Upper lobe of right lung (tissue), 1 donor: ENCODE measurements at places on chromosomes 7 and 10. TPM values are rescaled to one million over a fixed set of nuclear protein-coding genes. Genes with fewer than 3 reads are reported as not detected.
A peak's percentile ranks its signal among the peaks of the same experiment; 100 is the strongest.

GRCh38 chr7:108037140-108037539 is 34.2 kb upstream of the LAMB1 start:
- H3K27ac ChIP-seq: no peak overlapping the region
- no peaks in the 10 kb centered on the region for H3K4me1 ChIP-seq
- DNase-seq: no peak

DNA sequence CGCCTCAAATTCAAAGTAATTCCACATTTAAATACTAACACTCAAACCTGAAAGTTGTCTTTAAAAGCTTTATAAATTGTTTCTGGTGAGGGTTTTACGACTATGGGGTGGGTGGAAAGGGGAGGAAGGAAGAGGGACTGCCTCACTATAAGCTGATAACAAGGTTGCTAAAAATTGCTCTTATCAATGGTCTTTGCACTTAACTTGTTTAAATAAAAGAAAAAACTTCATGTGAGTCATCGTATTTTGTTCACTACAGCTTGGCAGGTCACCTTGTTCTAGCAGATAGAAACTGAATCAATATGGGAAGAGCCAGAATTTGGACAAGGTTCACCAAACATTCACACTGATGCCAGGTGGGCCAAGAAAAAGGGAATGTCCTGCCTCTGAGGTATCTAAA is 129.2 kb downstream of the TES start:
- DNase-seq: no peak
- H3K27me3 ChIP-seq: no peaks in the 10 kb centered on the region
- no peak overlapping the region for H3K4me3 ChIP-seq
- peaks cover 13% of the 10 kb centered on the region for H3K4me1 ChIP-seq
- no peak overlapping the region for H3K27ac ChIP-seq
- H3K36me3 ChIP-seq: no peaks in the 10 kb centered on the region

Gene EEF1AKMT2
- total RNA-seq: 15.7 TPM

GRCh38 chr10:89207801-89208551 is 859 bp upstream of the CH25H start:
- H3K36me3 ChIP-seq: no peaks in the 10 kb centered on the region
- H3K4me3 ChIP-seq: peak overlapping the region; percentile 55
- H3K27ac ChIP-seq: peak overlapping the region; percentile 79
- H3K4me1 ChIP-seq: peaks cover 18% of the 10 kb centered on the region
- DNase-seq: peak; percentile 79
- peaks cover 4% of the 10 kb centered on the region for H3K27me3 ChIP-seq

GRCh38 chr7:134660242-134660785 is 13.7 kb downstream of the BPGM start:
- H3K27me3 ChIP-seq: no peaks in the 10 kb centered on the region
- DNase-seq: no peak
- H3K36me3 ChIP-seq: peaks cover 13% of the 10 kb centered on the region
- no peak overlapping the region for H3K27ac ChIP-seq
- H3K4me1 ChIP-seq: no peaks in the 10 kb centered on the region

DNA sequence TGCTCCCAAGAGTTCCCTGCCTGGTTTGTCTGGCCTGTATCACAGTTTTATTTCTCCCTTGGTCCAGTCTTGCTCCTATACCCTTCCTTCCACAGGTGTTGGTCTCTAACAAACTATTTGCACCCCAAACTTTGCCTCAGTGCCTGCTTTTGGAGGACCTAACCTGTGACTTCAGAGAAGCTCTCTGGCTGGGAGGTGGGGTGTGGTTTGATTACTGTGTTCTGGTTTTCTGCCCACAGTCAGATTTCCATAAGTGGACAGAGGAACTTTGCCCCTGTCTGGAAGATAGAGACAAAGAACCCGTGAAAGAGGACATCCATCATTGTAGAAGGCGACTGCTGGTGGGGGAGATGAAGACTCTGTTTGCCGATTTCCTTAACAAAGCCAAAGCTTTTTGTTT is 55.8 kb upstream of the TRIL start:
- H3K4me1 ChIP-seq: no peaks in the 10 kb centered on the region
- no peak for DNase-seq
- no peaks in the 10 kb centered on the region for H3K36me3 ChIP-seq
- H3K27ac ChIP-seq: no peak overlapping the region

- DNase-seq: no peak
- H3K4me3 ChIP-seq: no peak overlapping the region
- no peaks in the 10 kb centered on the region for H3K27me3 ChIP-seq
- no peaks in the 10 kb centered on the region for H3K36me3 ChIP-seq
Observed at GRCh38 chr7:153385502-153385901, 626.0 kb downstream of the ACTR3B start.

- DNase-seq: no peak
- no peak overlapping the region for H3K4me3 ChIP-seq
- H3K27ac ChIP-seq: no peak overlapping the region
- no peaks in the 10 kb centered on the region for H3K36me3 ChIP-seq
Observed at GRCh38 chr7:81573128-81573527, 196.7 kb downstream of the HGF start.

Gene CCL26
- 1.2 TPM for total RNA-seq

Gene GPR146
- 40.0 TPM for total RNA-seq

GRCh38 chr10:117259279-117259678 is 18.4 kb downstream of the SLC18A2 start:
- H3K27me3 ChIP-seq: peaks cover 16% of the 10 kb centered on the region
- no peaks in the 10 kb centered on the region for H3K36me3 ChIP-seq
- H3K27ac ChIP-seq: no peak overlapping the region
- no peak overlapping the region for H3K4me3 ChIP-seq
- no peaks in the 10 kb centered on the region for H3K4me1 ChIP-seq

- H3K27me3 ChIP-seq: no peaks in the 10 kb centered on the region
- H3K27ac ChIP-seq: peak overlapping the region; percentile 30
Observed at GRCh38 chr10:127888521-127889312, 4.0 kb downstream of the CLRN3 start.

GRCh38 chr10:79069325-79070080 is 737 bp downstream of the ZMIZ1 start:
- H3K36me3 ChIP-seq: no peaks in the 10 kb centered on the region
- peaks cover 42% of the 10 kb centered on the region for H3K4me1 ChIP-seq
- no peaks in the 10 kb centered on the region for H3K27me3 ChIP-seq
- peak overlapping the region; percentile 94 for H3K27ac ChIP-seq
- peak overlapping the region; percentile 87 for H3K4me3 ChIP-seq

GRCh38 chr7:77811516-77812289 is 13.1 kb downstream of the PHTF2 start:
- DNase-seq: no peak
- H3K4me3 ChIP-seq: no peak overlapping the region
- no peaks in the 10 kb centered on the region for H3K4me1 ChIP-seq
- no peak overlapping the region for H3K27ac ChIP-seq

Gene LAMB4
- not detected for total RNA-seq

GRCh38 chr10:80540981-80541750 is 3.5 kb downstream of the SH2D4B start:
- no peak for DNase-seq
- H3K27me3 ChIP-seq: no peaks in the 10 kb centered on the region
- H3K4me1 ChIP-seq: peaks cover 11% of the 10 kb centered on the region
- no peak overlapping the region for H3K27ac ChIP-seq
- peak overlapping the region; percentile 14 for H3K4me3 ChIP-seq
- no peaks in the 10 kb centered on the region for H3K36me3 ChIP-seq

GRCh38 chr7:45052011-45052410 is 36.8 kb downstream of the NACAD start:
- no peaks in the 10 kb centered on the region for H3K27me3 ChIP-seq
- DNase-seq: no peak
- H3K36me3 ChIP-seq: peaks cover 37% of the 10 kb centered on the region
- H3K4me1 ChIP-seq: no peaks in the 10 kb centered on the region
- H3K4me3 ChIP-seq: no peak overlapping the region

DNA sequence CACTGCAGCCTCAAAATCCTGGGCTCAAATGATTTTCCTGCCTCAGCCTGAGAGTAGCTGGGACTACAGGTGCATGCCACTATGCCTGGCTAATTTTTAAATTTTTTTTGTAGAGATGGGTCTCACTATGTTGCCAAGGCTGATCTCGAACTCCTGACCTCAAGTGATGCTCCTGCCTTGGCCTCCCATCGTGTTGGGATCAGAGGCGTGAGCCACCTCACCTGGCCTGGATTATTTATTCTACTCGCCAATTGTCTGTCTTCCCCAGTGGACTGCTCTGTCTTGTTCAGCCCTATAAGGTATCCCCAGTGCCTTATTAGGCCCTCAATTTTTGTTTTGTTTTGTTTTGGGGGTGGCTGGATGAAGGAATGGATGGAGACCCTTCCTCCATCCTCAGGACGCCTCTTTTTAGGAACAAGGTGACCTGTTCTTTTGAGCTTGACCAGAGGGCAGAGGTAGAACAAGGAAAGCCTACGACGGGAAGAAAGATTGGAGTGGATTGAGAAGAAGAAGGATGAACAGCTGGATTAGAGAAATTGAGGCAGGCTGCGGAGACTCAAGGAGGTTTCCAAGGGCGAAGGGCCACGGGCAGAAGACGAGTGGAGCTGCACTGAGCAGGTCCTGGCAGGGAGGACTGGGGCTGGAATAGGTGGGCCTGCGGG is 541 bp upstream of the DENND10 start:
- DNase-seq: no peak
- H3K4me3 ChIP-seq: no peak overlapping the region
- no peaks in the 10 kb centered on the region for H3K27me3 ChIP-seq
- peaks cover 10% of the 10 kb centered on the region for H3K4me1 ChIP-seq
- peaks cover 4% of the 10 kb centered on the region for H3K36me3 ChIP-seq

- no peaks in the 10 kb centered on the region for H3K27me3 ChIP-seq
- no peak for DNase-seq
- H3K4me3 ChIP-seq: no peak overlapping the region
- no peaks in the 10 kb centered on the region for H3K4me1 ChIP-seq
Observed at GRCh38 chr10:68876246-68877138, 24.6 kb upstream of the DDX50 start.

- H3K36me3 ChIP-seq: no peaks in the 10 kb centered on the region
- H3K4me1 ChIP-seq: no peaks in the 10 kb centered on the region
- H3K27ac ChIP-seq: no peak overlapping the region
Observed at GRCh38 chr10:113538151-113538550, 14.7 kb upstream of the HABP2 start.

DNA sequence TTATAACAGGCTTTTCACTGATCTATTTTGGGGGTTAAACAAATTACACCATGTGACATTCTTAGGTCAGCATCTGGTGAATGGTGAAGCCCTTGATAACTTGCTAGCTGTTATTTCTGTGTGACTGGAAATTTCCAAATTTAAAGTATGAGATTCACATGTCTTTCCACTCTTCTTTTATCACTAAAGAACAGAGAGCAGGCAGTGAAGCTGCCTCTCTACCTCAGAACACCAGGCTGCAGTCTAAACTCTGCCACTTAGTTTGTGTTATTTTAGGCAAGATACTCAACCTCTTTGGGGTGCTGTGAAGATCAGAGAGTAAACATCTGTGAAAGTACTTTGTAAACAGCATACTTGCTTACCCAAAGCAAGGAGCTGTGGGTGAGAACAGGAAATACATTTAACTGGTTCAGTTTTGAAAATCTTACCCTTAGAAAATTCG is 15.5 kb upstream of the SP4 start:
- H3K36me3 ChIP-seq: no peaks in the 10 kb centered on the region
- no peak overlapping the region for H3K4me3 ChIP-seq
- H3K27ac ChIP-seq: no peak overlapping the region
- peaks cover 3% of the 10 kb centered on the region for H3K27me3 ChIP-seq

Gene TUBAL3
- total RNA-seq: not detected

DNA sequence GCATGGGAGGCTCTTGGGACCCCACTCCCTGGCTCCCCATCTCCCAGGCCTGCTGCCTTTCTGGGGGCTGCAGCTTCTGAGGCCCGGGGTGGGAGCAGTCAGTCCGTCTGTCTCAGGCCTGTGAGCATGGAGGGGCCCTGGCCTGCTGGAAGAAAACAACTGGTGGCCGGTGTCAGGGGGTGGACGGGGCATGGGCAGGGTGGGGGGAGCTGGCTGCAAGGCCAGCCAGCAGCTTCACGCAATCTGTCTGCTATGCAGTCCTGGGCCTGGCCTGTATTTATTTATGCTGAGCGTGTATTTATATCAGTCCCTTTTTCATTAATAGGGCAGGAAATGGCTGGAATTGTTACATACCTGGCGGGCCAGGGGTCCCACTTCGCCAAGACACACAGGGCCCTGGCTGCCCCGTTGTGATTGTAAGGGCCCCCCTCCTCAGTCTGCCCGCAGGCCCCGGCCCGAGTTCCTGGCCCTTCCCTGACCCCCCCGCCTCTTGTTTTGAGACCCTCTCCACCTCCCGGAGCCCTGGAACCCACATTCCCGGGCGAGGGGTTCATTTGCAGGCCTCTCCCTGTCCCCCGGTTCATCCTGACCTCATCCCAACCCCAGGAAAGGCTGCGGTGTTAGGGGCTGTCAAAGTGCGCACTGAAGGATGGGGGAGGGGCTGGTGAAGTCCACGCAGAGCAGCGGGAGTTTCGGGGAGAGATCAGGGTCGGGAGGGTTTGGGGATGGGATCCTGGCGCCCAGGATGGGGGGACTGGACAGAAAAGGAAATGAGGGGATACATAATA is 8.2 kb downstream of the TMEM270 start:
- no peaks in the 10 kb centered on the region for H3K27me3 ChIP-seq
- peaks cover 31% of the 10 kb centered on the region for H3K4me1 ChIP-seq
- peak overlapping the region; percentile 58 for H3K27ac ChIP-seq
- no peak overlapping the region for H3K4me3 ChIP-seq
- no peak for DNase-seq
- H3K36me3 ChIP-seq: no peaks in the 10 kb centered on the region

Gene ADCYAP1R1
- 1.8 TPM for total RNA-seq

Gene ABCB1
- 7.5 TPM for total RNA-seq

GRCh38 chr7:131972251-131972650 is 415.8 kb upstream of the PODXL start:
- no peak for DNase-seq
- no peaks in the 10 kb centered on the region for H3K4me1 ChIP-seq
- no peak overlapping the region for H3K27ac ChIP-seq

Gene DLG5
- 19.3 TPM for total RNA-seq

GRCh38 chr10:58513188-58514110 is 777 bp downstream of the BICC1 start:
- peak overlapping the region; percentile 62 for H3K4me3 ChIP-seq
- no peaks in the 10 kb centered on the region for H3K36me3 ChIP-seq
- H3K27ac ChIP-seq: peak overlapping the region; percentile 67
- DNase-seq: peak; percentile 65
- H3K27me3 ChIP-seq: peaks cover 43% of the 10 kb centered on the region
- peaks cover 6% of the 10 kb centered on the region for H3K4me1 ChIP-seq

DNA sequence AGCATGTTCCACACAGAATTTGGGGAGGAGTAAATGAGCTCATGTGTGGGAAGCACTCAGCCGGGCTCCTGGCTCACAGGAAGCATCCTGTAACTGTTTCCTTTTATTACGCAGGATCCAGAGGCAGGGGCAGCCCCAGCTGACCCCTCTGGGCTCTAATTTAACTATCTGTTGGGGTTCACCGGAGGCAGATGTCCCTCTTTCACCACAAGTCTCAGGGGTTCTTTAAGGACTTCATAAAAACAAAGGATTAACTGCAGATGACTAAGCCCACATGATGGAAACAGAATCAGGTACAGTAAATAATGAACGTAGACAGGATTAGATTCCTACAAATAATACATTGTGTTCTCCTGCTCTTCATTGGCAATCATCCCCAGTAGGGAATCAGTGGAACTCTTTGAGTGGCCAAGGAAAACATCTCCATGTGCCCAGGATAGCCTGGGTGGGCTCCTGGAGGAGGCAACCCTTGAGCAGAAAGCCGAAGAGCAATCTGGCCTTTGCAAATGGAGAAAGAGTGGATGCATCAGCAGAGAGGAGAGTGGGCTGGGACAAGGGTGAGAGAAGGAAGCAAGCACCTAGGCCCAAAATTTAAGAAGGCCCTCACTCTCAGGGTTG is 24.6 kb downstream of the TBXAS1 start:
- no peak overlapping the region for H3K4me3 ChIP-seq
- H3K27me3 ChIP-seq: no peaks in the 10 kb centered on the region
- DNase-seq: no peak
- H3K27ac ChIP-seq: peak overlapping the region; percentile 55

Gene SFRP5
- 3.0 TPM for total RNA-seq

Gene CAV2
- 192 TPM for total RNA-seq
